ENCODE measurements at places on chromosomes 2 and 18.

GRCh38 chr18:47260924-47261701, 9.7 kb upstream of the SKOR2 start:
- DNase-seq, result no peak

- DNase-seq, result no peak
These were observed 22.4 kb downstream of the ALK start for GRCh38 chr2:29898999-29899398.

DNA sequence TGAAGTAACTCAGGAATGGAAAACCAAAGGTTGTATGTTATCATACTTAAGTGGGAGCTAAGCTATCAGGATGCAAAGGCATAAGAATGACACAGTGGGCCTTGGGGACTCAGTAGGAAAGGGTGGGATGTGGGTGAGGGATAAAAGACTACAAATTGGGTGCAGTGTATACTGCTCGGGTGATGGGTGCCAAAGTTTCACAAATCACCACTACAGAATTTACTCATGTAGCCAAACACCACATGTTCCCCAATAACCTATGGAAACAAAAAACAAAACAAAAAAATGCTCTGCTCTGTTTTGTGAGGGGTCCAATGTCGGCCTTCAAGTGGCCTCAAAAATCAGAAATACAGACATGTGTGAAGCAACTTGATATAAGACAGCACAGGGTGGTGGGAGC, 8.9 kb upstream of the RNF144A start:
- DNase-seq, result no peak

- no peak for DNase-seq
These were observed 3.1 kb upstream of the AQP12A start for GRCh38 chr2:240688553-240688919.

- DNase-seq, result no peak
These were observed 60.8 kb downstream of the KIAA2012 start for GRCh38 chr2:202133909-202134265.

- no peak for DNase-seq
These were observed 136.0 kb downstream of the ANKRD44 start for GRCh38 chr2:197174539-197175094.

- no peak for DNase-seq
These were observed 16.9 kb upstream of the COL6A3 start for GRCh38 chr2:237430861-237431260.

DNA sequence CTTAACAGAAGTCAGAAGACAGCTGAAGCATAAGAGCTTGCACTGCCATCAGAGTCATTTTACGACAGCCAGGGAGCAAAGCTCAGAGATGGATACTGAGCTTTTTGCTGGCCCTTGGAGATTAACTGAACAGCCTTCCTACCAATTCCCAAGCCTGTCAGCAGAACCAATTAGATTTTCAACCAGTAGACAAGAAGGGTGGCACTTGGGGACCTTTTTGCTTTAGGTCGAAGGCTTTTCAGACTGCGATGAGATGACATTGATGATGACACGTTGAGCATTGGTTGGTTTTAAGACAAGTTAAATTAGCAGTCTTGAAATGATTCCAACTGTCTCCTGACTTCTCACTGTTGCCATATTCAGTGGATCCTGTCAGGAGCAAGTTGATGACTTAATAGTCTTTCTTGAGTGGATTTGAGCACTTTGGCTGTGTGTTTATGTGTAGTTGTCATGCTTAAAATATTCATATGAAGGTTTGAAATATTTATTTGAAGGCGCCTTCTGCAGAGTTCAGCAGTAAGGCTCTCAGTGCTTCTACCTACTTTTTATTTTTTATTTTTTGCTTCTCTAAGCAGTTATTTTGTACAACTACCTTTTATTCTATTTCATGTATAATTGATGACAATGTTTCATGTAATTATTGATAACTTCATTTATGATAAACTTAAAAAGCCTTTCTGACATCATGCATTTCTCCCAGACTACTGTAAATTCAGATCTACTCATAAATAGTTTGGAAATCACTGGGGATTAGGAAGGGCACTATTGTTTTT, 256.7 kb downstream of the CAMKMT start:
- DNase-seq, result no peak

DNA sequence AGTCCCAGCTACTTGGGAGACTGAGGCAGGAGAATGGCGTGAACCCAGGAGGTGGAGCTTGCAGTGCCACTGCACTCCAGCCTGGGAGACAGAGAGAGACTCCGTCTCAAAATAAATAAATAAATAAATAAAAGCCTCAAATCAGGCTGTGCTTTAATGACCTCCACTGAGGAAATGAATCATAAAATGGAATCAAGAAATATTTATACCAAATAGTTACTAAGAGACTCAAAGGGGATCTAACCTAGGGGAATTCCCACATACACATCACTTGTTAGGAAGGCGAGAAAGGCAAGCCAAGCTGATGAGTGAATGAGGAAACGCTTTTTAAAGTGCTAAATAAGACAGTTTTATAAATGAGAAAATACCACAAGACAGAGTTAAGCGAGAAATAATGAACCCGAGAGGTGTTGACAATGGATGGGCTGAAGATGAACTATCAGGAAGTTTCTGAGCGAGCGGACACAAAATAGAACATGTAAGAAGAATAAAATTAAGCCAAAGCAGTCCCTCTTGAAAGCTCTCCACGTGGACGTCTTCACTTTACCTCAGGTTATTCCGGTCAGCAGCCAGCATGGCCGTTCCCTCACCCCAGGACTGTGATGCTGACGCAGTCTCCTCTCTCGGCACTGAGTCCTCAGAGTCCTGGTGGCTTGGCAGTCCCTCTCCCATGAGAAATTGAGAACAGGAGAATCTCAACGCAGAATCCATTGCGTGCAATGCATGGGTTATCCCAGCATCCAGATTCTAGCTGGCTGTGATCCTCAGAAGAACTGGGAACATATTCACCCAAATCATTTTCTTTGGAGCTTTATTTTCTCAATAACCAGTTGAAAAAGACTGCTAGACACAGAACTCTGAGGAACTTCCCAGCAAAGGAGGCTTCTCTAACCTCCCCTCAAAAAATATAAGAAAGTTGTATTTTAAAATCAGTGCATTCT, 22.3 kb downstream of the PXDN start:
- DNase-seq, result no peak

DNA sequence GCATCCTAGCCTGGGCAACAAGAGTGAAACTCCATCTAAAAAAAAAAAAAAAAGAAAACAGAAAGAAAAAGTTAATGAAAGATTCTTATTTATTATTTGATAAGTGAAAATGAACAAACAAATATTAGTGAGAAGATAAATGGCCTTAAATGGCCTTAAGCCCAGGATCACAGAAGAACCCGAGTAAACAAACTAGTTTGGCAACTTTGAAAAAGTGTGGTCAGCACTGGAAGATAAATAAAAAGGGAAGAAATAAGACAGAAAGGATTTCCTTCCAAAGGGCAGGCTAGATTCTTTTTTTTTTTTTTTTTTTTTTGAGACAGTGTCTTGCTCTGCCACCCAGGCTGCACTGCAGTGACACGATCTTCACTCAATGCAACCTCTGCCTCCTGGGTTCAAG, 692.4 kb downstream of the CPS1 start:
- DNase-seq, result no peak

GRCh38 chr2:236551471-236552211, 18.0 kb upstream of the ACKR3 start:
- DNase-seq, result no peak

DNA sequence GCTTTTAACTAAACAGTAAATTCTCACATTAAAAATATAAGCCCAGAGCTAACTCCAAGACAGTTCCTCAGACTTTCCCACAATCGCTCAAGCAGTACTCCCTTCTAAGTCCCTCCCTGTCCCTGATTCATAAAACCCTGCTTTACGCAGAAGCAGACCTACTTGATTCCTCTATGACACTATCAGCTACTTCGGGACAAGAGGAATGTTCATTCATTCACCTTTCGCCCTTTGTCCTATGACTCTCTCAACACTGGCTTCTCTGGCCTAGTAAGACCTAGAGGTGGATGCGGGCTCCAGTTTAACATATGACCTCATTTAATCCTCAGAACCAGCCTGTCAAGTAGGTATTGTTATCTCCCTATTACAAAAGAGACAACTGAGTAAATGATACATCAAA, 10.2 kb downstream of the LPIN2 start:
- no peak for DNase-seq

DNA sequence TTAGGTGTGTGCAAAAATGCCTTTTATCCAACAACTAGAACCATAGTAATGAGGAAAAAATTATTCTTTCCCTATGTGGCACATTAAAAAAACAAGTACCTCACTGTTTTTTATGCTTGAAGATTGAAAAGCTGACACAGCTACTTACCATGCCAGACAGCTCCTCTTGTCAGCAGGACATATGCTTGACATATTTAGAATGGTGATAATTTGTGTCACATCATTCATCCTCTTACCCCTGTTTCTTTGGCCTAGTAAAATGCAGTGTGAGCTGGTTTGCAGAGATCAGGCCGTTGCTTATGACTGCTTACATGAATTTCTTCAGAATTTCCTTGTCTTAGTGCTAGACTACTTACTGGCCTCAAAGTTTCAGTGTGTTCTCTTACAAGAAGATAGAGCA, 869.9 kb downstream of the LRP1B start:
- no peak for DNase-seq

- no peak for DNase-seq
These were observed 146.0 kb upstream of the RMP24 start for GRCh38 chr18:35826477-35826876.

DNA sequence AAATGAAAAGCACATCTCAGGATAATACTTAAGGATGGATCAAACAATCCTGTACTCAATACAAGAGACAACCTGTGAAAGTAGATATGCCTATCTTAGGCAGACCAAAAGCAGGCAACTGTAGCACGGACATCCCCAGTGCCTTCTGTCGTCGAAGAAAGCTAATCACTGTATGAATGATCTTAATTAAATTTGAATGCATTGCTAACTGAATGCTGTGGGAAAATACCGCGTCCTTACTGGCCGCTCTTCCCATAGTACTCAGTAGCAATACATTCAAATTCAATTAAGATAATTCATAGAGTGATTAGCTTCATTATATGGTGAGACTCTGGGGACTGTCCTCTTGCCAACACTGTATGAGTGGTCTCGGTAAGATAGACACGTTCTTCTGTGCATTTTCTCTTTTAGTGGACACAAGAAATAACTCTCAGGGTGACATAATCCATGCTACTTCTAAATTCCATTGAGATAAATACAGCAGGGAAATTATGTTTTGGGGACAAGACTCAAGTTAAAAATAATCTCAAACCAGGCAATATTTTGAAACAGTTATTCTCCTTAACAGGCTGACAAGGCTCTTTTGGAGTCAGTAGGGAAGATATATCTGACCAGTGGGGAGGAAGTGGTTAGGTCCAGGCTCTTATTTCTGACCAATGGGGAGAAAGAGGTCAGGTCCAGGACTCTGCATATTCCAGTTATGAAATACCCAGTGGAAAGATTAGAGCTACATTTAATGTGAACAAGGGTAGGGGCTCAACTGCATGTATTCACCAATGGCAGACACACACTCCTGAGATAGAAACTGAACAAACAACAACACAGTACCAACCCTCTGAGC, 97.3 kb downstream of the DOCK10 start:
- DNase-seq, result no peak

DNA sequence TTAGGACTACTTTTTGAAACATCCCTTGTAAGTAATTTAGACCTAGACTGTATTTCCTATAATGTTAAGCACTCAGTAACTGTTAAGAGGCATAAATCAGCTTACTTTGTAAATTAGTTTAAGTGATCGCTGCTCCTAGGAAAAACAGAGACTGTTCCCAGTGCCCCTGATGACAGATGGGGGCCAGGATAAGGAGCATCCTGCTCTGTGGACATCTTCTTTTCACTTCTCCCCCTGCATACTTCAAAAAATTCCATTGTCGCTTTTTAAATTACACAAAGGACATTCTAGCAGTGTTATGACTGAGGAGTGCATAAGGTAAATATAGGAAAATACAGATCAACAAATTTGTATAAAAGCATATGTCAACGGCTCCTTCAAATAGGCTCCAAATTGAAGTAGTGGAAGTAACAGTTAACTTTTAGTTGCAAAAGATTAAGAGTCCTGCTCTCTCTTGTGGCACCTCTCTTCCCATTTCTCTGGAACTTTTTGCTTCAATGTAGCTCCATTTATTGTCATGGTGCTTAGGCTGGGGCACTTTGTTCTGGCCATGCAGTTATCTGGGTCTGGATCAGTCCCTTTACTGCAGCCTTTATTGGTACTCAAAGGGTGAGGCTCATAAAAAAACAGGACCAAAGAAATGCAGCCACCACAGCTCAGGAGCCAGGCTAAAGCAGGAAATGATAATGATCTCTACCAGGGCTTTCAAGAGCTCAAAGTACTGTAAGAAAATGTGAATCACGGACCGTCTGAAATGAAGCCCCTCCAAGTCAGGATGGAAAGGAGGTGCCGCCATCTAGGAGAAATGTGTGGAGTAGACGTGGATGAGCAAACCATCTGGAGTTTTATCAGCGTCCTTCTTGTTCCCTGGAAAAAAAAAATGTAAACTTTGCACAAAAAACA, 162.1 kb upstream of the ZNF516 start:
- DNase-seq, result peak; percentile 20

DNA sequence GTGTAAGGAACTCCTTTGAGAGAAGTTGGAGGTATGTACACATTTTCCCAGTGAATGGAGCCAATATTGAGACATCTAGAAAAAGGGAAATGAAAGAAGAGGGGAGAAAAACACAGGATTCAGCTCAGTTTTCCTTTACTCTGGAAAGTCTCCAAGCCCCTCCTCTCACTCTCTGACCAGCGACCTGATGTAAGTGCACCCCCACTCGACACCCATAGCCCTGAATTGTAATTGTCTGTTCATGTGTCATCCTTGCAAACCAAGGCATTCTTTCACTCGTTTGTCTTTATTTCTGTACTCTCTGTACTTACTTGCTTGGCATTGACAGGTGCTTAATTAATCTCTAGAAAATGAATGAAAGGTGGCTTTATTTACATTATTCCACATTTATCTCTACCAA, 55.7 kb upstream of the CTAGE1 start:
- DNase-seq, result no peak

- DNase-seq, result no peak
These were observed 84.1 kb upstream of the GULP1 start for GRCh38 chr2:188207554-188207953.

GRCh38 chr2:71071681-71072398, 3.4 kb downstream of the NAGK start:
- peak; percentile 88 for DNase-seq

GRCh38 chr2:117771969-117772630, 42.4 kb upstream of the DDX18 start:
- no peak for DNase-seq

DNA sequence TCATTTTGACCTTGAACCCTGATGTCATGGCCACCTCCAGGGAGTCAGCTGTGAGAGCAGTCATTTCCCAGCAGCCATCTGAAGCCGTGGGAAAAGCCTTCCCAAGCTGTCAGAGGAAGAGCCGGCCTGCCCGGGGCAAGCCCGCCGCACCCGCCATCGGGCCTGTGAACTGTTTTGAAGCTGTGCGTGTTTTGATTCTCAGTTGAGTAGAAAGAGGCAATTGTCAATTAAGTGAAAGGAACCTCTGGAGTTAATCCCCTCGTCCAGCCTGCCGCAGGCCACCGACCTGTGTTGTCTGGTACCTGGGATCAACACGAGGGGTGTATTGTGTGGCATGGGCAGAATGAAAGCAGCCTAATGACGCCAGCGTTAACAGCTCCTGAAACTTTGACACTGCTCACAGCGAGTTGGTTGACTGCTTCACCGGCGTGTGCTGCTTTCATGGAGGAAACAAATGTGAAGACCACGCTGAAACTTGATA, 318.4 kb downstream of the AGAP1 start:
- DNase-seq, result no peak
